ENCODE measurements at places on chromosomes 12 and 14.
A peak's percentile ranks its signal among the peaks of the same experiment; 100 is the strongest.

GRCh38 chr14:59091976-59092375 lies 96.5 kb upstream of the DAAM1 start:
- no peak for DNase-seq

- no peak for DNase-seq
Measured at GRCh38 chr14:85079842-85080730, 449.9 kb upstream of the FLRT2 start.

- no peak for DNase-seq
Measured at GRCh38 chr12:85740186-85740585, 96.0 kb downstream of the RASSF9 start.

DNA sequence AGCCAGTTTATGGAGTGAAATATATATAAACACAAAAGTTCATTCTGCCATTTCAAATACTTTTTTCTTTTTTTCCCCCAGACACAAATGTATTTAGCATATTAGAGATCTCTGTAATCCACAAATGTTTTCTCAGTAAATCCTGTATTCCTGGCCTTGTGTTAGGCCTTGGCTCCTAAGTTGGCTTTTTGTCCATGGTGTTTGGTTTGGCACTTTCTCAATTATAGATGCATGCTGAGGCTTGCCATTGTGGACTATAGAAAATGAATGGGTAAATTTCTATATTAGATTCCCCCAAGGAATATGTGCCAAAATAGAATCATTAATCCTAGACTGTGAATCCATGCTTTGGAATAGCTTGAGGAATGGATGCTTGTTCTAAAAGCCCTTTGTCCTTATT lies 17.0 kb downstream of the RIC8B start:
- DNase-seq, result no peak

- DNase-seq, result no peak
Measured at GRCh38 chr12:2876431-2877046, 435 bp downstream of the FOXM1 start.

- DNase-seq, result no peak
Measured at GRCh38 chr12:77189458-77189857, 124.1 kb upstream of the E2F7 start.

DNA sequence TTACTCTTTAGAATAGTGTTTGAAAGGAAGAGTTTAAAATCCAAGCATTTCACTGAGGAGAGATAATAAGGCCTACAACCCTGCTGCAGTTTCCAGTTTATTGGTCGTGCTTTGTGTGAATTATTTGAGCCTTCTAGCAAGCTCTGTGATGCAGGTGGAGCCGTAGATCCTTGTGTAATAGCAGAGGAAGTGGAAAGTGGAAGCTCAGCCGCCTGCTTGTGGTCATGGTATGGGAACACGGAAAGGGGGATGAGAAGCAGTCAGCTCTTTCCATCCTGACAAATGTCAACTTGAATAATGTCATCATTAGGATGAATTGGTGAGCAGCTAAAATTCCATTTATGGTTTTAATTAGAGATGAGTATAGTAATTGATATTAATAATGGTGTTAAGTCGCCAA lies 29.1 kb downstream of the SYNE2 start:
- no peak for DNase-seq

GRCh38 chr12:89401433-89402058 lies 49.2 kb upstream of the DUSP6 start:
- DNase-seq, result no peak

- no peak for DNase-seq
Measured at GRCh38 chr14:37546621-37547447, 48.2 kb downstream of the FOXA1 start.

DNA sequence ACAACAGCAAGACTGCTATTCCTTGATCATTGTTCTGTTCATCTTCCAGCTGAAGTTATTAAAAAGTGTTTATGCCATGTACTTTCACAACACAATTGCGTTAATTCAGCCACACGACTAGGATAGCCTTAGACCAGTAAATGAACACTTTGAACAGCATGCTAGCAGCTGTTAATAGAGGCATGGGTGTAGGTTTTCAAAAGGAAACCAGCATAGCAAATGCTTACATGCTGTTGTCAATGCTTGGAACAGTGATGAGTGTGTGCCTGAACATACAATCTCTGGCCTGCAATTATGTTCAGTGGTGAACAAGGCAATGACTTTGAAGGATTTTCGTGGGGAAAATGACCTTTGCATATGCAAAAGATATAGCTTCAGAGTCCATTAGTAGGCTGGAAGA lies 127.4 kb upstream of the RBM19 start:
- DNase-seq, result no peak

GRCh38 chr14:79325071-79325470 lies 886.2 kb downstream of the DIO2 start:
- no peak for DNase-seq

GRCh38 chr14:38255673-38256532 lies at the start of gene CLEC14A:
Gene CLEC14A (minus strand): TSS chr14:38256093. CDS start chr14:38256022, 71 bp downstream.
- peak; percentile 80 for DNase-seq

DNA sequence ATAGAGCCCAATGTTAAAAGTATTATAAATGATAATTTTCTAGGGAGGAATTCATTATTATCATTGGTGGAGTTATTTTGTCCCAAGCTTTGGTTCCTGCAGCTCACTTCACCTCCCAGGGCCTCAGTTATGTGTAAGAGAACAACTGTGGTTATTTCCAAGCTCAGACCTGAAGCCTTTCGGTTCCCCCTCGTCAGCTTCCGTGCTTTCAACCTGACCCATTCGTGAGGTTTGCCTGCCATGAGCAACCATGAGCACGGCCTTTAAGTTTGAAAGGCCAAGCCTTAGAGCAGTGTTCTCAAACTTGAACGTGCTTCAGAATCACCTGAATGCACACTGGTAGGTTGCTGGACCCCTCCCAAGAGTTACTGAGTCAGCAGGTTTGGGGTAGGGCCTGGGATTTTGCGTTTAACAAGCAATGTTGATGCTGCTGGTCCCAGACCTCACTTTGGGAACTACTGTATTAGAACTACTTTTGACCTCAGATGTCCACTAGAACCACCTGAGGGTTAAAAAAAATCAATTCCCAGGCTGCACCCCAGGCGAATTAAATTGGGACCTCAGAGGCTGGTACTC lies 133.0 kb upstream of the PRMT8 start:
- peak; percentile 6 for DNase-seq

GRCh38 chr12:116929885-116930284 lies 19.1 kb downstream of the FBXW8 start:
- no peak for DNase-seq

DNA sequence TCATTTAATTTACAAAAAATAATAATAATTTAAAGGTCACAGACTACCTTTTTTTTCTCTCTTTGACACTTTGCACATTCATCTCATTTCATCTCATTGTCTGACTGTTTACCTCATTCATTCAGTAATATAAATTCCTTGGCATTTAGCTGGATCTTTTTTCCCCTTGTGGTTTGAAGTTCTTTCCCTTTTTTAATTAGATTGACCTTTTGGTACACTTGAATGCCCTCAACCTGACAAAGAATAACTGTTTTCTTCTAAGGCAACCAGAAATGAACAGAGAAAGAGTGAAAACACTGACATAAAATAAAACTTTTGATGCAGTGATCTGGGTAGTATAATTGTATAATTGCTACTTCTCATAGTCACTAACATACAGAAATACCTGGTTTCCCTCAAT lies 774.9 kb upstream of the NOVA1 start:
- no peak for DNase-seq

DNA sequence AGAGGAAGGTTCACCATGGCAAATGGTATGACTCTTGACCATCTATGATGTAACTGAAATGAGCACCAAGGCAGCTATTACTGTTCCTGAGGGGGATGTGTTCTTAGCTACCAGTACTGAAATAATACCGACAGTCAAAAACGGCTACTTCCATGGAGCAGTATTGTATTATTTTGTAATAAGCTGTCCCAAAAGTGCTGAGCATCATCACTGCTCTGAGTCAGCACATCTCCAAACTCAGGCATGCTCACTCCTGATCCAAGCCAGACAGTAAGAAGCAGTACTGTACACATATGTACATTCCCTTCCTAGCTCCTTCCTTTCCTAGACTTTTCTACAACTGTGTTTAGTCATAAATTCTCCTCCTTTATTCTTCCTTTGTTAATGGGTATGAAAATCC lies 8.6 kb downstream of the VTI1B start:
- no peak for DNase-seq

DNA sequence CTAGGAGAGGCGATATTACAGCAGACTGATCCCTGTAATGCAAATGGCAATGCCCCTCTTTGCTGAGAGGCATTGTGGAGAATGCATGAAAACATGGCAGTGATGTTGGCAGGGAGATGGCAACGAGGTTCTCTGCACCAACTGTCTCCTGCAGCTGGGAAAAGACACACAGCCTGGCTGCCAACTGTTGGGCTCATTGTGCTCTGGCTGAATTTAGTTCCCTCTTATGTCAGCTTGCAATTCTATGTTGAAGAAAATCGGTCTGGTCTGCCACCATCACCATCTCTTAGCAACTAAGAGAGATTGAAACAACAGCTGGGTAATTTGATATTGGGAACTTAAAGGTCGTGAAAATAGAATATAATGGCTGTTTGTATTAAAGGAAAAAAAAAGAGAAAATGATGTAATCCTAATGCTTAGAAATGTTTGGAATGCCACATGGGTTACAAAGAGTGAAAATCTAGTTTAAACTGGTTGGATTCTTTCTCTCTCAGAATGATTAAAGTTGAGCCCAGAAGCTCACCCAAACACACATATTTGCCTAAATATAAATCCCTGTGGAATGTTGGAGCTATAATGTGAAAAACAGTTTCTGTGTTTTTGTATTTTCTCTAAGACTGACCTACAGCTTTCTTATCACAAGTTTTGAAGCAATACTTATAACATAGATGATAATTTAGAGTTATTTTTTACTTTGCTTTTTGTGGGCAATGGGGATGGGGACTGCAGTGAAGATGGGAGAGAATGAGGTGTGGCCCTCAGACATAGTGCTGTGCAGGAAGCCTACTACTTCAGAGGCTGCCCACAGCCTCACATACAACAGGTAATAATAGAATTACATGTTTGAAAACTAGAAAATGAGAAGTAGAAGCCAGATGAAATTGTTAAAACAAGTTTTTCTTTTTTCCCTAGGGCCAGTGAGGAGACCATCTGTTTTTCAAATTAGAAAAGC lies 143.7 kb downstream of the AKAP6 start:
- DNase-seq, result peak; percentile 62

- DNase-seq, result no peak
Measured at GRCh38 chr12:24759155-24759554, 189.7 kb downstream of the BCAT1 start.

GRCh38 chr12:91633734-91634357 lies 451.2 kb upstream of the DCN start:
- no peak for DNase-seq

All from right forelimb (tissue), 1 donor.